ENCODE measurements at places on chromosomes 12 and 14.

DNA sequence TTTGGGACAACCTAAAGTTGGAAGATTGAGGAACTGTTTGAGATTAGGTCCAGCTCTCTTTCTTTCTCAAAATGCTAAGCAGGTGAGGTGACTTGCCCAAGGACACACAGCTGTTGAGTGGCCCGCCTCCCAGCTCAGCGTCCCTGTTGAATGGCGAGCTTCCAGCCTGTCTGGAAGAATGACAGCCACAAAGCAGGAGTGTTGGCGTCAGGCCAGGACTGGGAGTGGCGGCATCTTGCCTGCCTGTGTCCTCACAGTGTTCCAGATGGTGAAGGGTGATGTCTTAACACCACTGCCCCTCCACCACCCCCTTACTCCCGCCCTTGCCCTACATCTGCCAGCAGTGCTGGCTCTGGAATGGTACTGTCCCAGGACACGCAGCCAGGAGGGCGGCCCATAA is 4.4 kb upstream of the CEBPE start:
- DNase-seq = peak; percentile 40

DNA sequence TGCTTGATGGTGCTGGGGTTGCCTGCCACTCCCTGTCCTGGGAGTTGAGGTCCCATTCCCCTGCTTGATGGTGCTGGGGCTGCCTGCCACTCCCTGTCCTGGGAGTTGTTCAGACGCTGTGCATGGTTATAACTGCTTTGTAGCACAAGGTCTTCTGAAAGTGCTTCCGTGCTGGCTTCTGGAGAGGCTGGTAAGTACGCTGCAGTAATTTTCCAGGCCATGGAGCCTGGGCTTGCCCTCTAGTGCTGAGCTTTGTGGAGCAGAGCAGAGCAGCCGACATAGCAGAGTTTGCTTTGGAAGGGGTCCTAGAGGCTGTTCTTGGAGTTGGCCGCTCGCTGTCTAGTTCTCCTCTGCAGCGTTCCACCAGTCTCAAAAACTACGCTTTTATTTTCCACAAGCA is 6.3 kb downstream of the B4GALNT3 start:
- no peak for DNase-seq

GRCh38 chr12:105654606-105655005 is 324.1 kb downstream of the C12orf75 start:
- no peak for DNase-seq

- DNase-seq = no peak
These were observed 1523.5 kb downstream of the AACS start for GRCh38 chr12:126588586-126589249.

DNA sequence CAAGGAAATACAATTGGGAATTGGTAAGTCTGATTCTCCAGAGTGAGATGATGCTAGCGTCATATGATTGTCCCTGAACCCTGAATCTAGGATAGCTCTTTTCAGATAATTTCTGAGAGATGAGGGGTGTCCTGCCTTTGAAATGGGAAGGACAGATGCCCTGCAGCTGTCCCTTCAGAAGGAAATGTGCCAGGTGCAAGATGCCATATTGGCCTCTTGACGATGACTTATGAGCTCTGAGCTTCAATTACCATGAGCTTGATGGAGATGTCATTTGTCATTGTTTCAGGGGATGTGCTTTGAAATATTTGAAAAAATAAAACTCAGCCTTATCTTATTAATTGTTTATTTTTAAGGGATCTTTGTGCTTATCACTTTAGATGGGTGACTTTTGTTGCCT is 185.1 kb downstream of the DACT1 start:
- no peak for DNase-seq

DNA sequence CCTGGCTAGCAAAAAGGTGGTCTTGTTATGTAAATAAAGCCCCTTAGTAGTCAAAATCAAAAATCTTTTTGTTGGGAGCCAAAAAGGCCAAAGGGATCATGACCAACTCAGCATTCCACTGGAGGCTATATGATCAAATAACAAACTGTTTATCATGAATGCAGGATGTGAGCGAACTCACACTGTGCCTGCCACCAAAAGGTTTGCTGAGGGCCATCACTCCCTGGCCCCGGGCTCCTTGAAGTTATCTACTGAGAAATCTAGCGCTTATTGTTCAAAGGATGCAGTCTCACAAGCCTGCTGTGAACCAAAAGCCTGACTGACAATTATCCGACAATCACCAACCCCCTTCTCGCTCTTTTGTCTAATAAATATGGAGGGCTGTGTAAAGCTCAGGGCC is 107.2 kb upstream of the DDHD1 start:
- DNase-seq = no peak

DNA sequence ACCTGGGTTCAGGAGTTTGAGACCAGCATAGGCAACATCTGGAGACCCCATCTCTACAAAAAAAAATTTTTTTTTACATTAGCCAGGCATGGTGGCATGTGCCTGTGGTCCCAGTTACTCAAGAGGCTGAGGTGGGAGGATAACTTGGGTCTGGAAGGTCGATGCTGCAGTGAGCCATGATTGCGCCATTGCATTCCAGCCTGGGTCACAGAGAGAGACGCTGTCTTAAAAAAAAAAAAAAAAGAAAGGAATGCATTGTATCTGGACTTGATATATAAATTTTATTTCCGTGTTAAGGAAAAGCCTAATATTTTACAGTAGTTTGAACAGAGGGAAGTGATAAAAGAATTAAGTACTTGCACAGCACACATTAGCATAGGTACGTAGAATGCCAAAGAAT is 97.2 kb downstream of the ZC3H14 start:
- no peak for DNase-seq

DNA sequence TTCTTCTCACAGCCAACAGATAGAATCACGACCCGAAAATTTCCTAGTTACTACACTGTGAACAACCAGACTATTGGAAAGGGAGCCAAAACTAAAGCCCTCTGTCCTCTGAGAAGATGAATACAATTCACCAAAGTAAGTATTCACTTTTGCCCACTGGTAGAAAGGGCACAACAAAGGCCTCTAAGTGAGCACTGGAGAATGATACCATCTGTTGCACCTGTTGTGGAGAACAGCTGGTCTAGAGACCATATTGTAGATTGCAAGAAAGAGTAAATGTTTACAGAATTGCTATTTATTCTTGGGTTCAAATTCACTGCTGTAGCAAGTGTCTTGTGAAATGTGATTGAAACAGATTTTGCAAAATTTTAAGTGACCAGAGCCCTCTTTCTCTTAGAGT is 46.9 kb upstream of the ANO6 start:
- DNase-seq = no peak

DNA sequence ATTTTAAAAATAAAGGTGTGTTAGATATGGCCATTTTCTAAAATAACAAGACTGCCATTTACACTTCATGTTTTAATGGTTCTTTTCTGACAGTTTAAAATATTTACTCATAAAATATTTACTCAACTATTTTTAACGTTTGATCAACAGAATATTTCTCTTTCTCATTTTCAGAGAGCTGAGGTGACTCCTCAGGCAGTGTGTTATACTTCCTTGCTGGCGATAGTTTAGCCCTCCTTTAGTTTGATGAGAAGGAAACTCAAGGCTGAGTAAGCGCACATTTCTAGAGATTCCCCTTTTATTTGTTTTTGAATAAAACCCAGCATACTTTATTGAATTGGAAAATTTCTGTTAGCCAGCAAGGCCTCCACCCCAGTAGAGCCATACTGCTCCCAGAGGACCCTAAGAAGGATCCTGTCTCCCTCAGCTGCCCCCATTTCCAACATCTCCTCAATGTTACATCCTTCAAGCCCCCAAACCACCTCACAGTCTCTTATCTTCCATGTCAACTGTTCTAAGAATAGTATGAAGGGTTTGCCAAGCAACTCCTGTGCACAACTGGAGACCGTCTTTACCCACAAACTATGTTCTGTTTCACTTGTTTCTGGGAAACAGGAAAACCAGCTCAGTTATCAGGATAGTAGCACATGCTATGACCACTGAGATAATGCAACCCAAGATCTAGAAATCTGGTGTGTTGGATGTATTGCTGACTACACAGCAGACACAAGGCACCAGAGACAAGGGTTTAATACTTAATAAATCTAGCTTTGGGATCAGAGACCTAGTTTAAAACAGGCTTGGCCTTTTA is 129.5 kb downstream of the STXBP6 start:
- DNase-seq = peak; percentile 94

- no peak for DNase-seq
These were observed 45.7 kb downstream of the DICER1 start for GRCh38 chr14:95111507-95112164.

- no peak for DNase-seq
These were observed 19.5 kb downstream of the CCDC88C start for GRCh38 chr14:91397965-91398591.
